ENCODE measurements at places on chromosomes 5 and 9. TPM values are rescaled to one million over a fixed set of nuclear protein-coding genes. Genes with fewer than 3 reads are reported as not detected.

The GABRG2 gene
- total RNA-seq, result not detected

GRCh38 chr9:69317894-69318293 lies 7.1 kb upstream of the ENTREP1 start:
- no peak for DNase-seq
- H3K4me3 ChIP-seq, result no peak overlapping the region
- no peak overlapping the region for H3K27ac ChIP-seq
- H3K27me3 ChIP-seq, result no peaks in the 10 kb centered on the region
- H3K36me3 ChIP-seq, result no peaks in the 10 kb centered on the region
- no peaks in the 10 kb centered on the region for H3K4me1 ChIP-seq

DNA sequence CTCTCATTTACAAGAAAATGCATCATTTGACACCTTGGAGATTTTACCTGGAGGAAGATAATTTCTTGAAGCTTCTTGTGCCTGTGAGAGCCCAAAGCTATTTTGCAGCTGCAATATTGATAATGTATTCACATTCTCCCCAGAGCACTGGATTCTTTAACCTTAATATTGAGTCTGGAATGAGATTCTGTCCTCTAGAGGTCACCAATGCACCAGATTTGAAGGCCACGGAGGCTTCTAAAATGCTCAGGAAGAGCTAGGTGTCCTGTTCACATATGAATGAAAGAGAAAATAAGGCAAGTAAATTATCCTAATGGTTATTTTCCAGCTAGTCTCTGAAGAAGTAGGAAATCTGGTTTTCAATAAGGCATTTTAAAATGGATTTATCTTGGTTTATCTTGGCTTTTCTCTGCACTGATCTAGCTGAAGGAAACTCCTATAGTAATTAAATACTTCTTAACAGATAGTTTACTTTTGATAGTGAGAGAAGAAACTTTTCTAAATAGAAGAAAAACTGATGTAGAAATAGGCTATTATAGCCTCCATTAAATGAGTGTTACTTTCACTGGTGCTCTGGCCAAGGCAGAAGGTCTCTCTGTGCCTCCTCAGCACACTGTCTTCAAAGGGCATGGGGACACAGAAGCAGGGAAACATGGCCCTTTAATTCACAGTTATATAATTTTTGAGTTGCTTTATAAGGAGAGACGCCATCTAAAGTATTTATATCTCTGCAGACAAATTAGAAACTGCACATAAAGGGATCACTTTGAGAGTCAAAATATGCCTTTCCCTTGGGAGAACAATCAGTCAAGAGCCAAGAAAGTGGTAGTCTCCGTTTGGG lies 297.0 kb upstream of the ACTBL2 start:
- no peak overlapping the region for H3K4me3 ChIP-seq
- H3K27me3 ChIP-seq, result no peaks in the 10 kb centered on the region
- DNase-seq, result peak; percentile 36
- H3K36me3 ChIP-seq, result no peaks in the 10 kb centered on the region
- H3K27ac ChIP-seq, result no peak overlapping the region

GRCh38 chr9:4581861-4582565 lies 80.1 kb upstream of the PLPP6 start:
- no peak overlapping the region for H3K27ac ChIP-seq
- no peaks in the 10 kb centered on the region for H3K27me3 ChIP-seq
- H3K4me1 ChIP-seq, result no peaks in the 10 kb centered on the region
- DNase-seq, result no peak

GRCh38 chr9:85858056-85858750 lies 82.7 kb upstream of the NAA35 start:
- no peaks in the 10 kb centered on the region for H3K36me3 ChIP-seq
- H3K4me3 ChIP-seq, result no peak overlapping the region
- H3K4me1 ChIP-seq, result no peaks in the 10 kb centered on the region
- no peaks in the 10 kb centered on the region for H3K27me3 ChIP-seq
- no peak for DNase-seq
- no peak overlapping the region for H3K27ac ChIP-seq

The PCDHB16 gene
- total RNA-seq, result 0.18 TPM

GRCh38 chr9:93321220-93321610 lies 130.3 kb upstream of the FAM120A start:
- DNase-seq, result no peak
- H3K36me3 ChIP-seq, result no peaks in the 10 kb centered on the region
- H3K27ac ChIP-seq, result no peak overlapping the region
- H3K4me1 ChIP-seq, result no peaks in the 10 kb centered on the region
- H3K27me3 ChIP-seq, result no peaks in the 10 kb centered on the region

- H3K36me3 ChIP-seq, result no peaks in the 10 kb centered on the region
- no peaks in the 10 kb centered on the region for H3K4me1 ChIP-seq
- no peaks in the 10 kb centered on the region for H3K27me3 ChIP-seq
- DNase-seq, result no peak
- H3K4me3 ChIP-seq, result no peak overlapping the region
- no peak overlapping the region for H3K27ac ChIP-seq
Observed at GRCh38 chr5:144120661-144121180, 49.7 kb downstream of the YIPF5 start.

DNA sequence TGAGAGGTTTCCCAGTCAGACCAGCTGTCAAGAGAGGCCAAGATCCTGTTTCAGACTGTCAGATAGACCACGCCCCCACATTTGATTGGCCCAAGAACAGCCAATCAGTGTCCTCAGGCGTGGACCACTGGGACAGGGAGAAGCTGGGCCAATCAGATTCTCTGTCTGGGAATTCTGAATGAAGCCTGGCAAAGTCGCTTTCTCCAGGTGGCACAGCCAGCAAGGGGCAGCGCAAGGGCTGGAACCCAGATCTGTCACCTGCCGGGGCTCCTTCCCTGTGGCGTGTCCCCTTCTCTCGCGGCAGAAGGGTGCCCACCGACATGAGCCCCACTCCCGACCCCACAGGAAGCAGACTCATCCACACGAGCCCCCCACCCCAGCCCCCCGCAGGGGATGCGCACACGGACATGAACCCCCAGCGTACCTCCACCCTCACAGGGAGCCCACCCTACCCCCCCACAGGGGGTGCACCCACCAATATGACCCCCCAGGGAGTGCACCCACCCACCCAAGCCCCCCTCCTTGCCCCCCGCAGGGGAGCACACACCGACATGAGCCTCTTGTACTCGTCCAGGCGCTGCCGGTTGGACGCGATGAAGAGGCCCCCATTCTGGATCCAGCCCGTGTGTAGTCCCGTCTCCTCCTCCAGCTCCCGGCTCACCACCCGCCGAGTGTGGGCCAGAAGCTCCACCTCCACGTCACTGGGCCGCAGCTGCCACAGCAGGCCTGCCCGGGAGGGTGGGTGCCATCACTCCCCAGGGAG lies 6.1 kb downstream of the SARDH start:
- DNase-seq, result no peak
- H3K27ac ChIP-seq, result no peak overlapping the region
- H3K27me3 ChIP-seq, result no peaks in the 10 kb centered on the region
- H3K36me3 ChIP-seq, result no peaks in the 10 kb centered on the region
- no peaks in the 10 kb centered on the region for H3K4me1 ChIP-seq

All from prostate gland (tissue), 2 donors.